MM.1S (cell line): ENCODE measurements at places on chromosomes 12 and 14.

- no peak for DNase-seq
These were observed 84.0 kb downstream of the RNF34 start for GRCh38 chr12:121483949-121484348.

- no peak for DNase-seq
These were observed 165.9 kb upstream of the HMGA2 start for GRCh38 chr12:65658360-65658759.

DNA sequence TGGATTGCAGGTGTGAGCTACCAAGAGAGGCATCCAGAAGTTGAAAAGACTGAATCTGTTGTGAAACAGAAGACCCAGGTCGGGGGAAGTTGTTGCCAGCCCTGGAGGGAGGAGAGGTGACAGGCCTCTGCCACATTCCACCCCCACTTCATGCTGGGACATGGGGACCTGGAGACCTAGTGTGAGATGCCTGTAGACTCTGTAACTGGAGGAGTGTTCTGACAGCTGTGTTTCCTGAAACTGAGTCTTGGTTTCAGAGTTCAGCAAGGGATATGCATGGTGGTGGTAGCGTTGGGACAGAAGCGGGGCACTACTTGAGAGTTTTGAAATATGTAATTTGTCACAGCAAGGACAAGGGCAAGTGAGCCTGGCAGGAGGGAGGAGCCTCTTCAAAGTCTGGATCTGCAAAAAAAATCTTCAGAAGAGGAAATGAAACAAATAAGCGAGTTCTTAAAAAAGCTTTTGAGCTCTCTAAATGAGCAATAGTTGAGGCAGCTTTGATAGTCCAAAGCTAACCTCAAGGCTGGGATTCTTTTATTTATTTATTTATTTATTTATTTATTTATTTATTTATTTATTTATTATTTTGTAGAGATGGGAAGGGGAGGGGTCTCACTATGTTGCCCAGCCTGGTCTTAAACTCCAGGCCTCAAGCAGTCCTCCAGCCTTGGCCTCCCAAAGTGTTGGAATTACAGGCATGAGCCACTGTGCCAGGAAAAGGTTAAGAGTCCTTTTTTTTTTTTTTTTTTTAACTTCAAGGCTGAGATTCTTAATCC lies 58.9 kb upstream of the EEA1 start:
- peak; percentile 93 for DNase-seq

- DNase-seq: no peak
These were observed 112.1 kb upstream of the NPAS3 start for GRCh38 chr14:32826404-32827082.

DNA sequence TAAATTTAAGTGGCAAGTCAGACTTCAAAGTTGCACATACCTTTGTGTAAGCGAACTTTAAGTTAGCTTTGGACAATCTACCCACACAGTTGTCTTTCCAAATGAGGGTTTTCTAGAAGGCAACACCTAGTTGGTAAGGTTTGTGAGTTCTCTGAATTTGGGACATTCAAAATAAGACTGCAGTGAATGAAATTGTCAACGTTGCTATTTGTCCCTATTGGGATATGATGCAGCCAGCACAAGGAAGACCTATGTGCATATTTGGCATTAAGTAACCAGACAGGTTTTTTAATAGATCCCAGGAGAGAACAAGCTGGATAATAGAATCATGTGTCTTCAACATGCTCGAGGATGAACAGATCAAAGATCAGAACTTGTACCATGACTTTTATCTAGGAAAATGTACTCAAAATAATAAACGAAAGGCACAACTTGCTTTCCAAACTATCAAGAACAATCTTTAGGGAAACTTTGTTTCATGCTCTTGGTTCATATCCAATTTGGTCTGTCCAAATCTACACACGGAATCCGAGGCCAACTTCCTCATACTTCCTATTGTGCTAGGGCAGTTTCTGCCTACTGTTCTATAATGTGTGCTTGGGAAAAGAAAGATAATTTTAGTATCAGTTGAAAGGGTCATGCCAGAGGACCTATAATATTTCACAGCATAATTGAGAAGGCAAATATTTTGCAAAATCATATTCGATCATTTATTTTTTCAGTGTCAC lies 284.2 kb upstream of the SOX5 start:
- DNase-seq: no peak
